NCI-H510A treated with DMSO at 0.1 percent for 48 hours (cell line): ENCODE measurements at places on chromosomes 1 and 21.
A peak's percentile ranks its signal among the peaks of the same experiment; 100 is the strongest.

GRCh38 chr1:109277434-109278204 is 5.3 kb downstream of the PSRC1 start:
- DNase-seq, result peak; percentile 73

DNA sequence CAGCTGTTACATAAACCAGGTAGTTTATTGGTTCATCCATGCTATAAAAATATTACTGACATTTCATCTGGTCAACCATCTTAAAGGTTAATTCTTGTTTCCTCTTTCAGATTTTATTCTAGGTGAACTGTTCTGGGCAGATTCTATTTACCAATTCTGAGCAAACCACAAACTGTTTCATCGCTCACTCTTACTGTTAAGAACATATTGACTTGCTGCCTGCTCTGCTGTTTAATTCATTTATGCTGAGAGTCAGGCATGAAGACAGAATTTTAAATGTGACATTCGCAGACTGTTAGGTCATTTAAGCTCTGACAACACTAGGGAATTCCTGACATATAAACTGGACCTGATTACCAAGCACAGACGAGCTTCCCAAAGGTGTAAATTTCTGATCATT is 98.3 kb downstream of the PIGK start:
- no peak for DNase-seq

- DNase-seq, result no peak
These were observed 21.0 kb upstream of the CXADR start for GRCh38 chr21:17491716-17492414.

- DNase-seq, result no peak
These were observed 647.2 kb upstream of the CXADR start for GRCh38 chr21:16865632-16866031.

- DNase-seq, result no peak
These were observed 3.2 kb downstream of the TMCC2 start for GRCh38 chr1:205230982-205231381.

GRCh38 chr1:57471995-57472394 is 48.1 kb upstream of the DAB1 start:
- no peak for DNase-seq

DNA sequence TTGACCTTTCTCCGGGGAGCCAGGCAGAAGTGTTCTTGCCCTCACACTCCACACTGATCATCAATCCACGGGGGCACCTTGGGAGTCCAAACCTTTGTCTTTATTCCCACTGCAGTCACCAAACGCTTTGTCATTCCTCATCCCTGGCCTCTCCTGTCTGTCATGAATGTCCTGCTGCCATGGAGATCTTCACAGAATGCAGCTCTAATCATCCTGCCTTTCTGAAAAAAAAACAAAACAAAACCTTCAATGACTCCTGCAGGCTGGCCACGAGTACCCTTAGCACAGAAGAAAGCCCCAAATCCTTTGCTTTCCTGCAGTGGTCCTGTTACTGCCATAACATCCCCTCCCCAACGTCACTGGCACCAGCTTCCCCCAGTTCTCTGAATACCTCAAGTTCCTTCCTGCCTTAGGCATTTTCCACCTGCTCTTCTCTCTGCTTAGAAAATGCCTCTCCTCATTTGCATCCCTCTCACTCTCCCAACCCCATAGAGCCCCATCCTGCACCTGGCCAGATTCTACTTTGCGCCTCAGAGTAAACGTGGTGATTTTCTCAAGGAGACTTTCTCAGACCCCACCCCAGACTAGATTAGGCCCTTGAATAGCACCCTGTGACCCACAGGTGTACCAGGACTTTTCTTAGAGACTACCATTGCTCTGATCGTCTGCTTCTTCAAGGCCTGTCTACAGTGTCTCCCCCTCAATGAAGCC is 131.2 kb downstream of the AK5 start:
- no peak for DNase-seq

GRCh38 chr1:87176087-87176486 is 152.6 kb upstream of the LMO4 start:
- no peak for DNase-seq

DNA sequence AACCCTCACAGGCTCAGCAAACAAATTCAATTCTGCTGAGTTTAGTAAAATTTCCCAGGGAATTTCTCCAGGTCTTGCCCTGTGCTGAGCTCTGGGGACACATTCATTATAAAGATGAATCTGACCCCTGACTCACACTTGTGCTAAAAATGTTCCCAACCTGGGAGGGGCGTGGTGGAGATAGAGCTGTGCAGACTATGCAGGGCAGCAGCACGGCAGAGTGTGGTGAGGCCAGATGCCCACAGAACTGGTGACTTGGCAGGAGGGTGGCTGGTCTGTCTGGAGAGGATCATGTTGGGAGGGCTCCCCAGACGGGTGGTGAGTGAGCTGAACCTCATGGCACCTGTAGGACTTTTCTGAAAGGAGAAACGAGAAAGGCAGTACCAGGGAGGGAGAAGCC is 31.6 kb downstream of the FAAH start:
- no peak for DNase-seq

DNA sequence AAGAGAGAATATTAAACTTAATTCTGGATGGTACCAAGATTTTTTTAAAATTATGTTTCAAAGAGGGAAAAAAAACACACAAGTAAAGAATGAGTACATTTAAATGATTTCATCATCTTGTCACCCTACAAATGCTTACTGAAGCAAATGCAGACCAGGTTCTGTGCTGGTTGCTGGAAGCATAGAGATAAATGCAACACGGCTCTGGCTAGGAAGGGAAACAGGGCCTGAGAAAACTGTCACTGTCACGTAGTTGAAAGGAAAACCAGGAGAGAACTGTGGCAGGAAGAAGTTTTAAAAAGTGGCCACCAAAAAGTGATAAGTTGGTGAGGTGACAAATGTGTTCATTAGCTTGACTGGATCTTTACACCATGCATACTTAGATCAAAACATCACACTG is 336.9 kb upstream of the NFIA start:
- no peak for DNase-seq

- no peak for DNase-seq
These were observed 5.7 kb upstream of the PPM1J start for GRCh38 chr1:112720800-112721199.

DNA sequence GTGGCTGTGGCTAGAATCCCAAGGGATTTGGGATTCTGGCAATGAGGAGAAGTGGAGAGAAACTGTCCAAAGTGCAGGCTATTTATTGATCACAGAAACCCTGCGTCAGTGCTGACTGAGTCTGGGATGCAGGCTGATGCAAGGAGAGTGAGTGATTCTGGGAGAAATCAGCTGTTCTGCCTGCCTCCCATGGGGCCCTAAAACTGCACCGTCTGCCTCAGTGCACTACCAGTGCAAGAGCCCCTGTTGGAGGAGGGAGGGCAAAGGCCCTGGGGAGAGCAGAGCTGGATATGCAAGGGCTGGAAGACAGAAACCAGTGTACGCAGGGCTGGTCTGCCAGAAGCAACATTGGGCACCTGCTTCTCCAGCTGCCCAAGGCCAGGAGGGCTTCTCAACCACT is 42.6 kb downstream of the C1orf198 start:
- no peak for DNase-seq

- no peak for DNase-seq
These were observed 367.3 kb downstream of the PTPRU start for GRCh38 chr1:29603622-29604021.

- DNase-seq, result no peak
These were observed 569 bp downstream of the ATF3 start for GRCh38 chr1:212608959-212609700.

DNA sequence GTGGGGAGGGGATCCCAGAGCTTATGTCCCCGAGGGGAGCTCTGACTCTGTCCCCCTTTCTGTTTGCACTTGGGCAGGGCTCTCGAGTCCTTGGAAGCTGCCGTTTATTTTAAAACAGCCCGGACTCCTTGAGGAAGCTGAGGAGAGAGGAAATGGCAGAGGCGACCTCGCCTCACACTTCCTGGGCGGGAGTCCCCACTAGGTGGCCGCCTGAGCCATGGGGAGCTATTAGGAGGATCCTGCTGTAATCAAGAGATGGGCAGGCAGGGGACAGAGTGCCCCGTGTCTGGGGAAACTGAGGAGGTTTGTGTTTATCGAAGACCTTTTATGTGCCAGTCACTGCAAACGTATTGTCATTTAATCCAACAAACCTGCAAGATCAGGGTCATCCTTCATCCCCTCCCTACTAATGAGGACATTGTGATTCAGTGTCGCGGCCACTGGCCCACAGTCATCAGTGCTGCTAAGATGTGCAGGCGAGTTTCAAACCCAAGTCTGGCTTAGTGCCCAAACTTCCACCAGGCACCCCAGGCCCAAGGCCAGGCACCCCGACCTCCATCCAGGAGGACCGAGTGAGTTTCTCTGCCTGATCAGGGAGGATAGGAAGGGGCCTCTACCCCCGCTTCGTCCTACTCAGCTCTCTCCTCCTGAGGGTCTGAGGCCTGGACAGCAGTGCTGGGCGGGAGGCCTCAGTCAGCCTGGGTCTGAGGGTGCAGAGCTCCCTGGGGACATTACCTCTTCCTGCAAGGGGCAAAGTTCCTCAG is 316.9 kb upstream of the VAMP3 start:
- peak; percentile 46 for DNase-seq

GRCh38 chr1:33050221-33051076 is 13.8 kb upstream of the AK2 start:
- no peak for DNase-seq

GRCh38 chr1:4586611-4587160 is 67.7 kb upstream of the AJAP1 start:
- no peak for DNase-seq

DNA sequence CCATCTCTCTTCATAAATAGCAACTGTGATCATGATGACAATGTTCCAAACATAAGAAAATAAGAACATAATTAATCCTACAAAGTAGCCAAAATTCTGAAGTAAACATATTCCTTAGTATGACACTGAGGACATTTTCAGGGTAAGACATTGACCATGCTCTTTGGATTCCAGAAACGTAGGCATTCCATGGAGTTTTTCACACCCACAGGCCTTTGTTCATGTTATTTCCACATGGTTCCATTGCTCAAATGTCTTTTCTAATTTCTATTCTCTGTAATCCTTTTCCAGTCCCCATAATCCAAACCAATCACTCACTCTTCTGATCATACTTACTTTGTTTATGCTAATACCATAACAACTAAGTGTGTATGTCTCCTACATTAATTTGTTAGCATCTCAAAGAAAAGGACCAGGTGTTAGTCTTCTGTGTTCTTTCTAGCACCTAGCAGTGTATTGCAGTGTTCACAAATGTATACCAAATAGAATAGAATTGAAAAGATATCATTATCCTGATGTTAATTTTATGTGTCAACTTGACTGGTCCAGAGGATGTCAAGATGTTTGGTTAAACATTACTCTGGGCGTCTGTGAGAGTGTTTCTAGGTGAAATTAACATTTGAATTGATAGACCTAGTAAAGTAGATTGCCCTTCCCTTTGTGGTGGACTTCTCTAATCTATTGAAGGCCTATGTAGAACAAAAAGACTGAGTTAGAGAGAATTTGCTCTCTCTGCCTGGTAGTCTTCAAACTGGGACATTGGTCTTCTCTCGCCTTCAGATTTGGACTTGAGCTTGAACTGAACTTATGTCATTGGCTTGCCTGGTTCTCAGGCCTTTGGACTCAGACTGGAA is 516.6 kb downstream of the PTPRC start:
- no peak for DNase-seq

- DNase-seq, result no peak
These were observed 726.9 kb upstream of the PTBP2 start for GRCh38 chr1:95994643-95995042.

- DNase-seq, result no peak
These were observed 72.4 kb upstream of the TIAM1 start for GRCh38 chr21:31416465-31416864.

GRCh38 chr1:61175976-61176375 is 93.6 kb downstream of the NFIA start:
- no peak for DNase-seq

DNA sequence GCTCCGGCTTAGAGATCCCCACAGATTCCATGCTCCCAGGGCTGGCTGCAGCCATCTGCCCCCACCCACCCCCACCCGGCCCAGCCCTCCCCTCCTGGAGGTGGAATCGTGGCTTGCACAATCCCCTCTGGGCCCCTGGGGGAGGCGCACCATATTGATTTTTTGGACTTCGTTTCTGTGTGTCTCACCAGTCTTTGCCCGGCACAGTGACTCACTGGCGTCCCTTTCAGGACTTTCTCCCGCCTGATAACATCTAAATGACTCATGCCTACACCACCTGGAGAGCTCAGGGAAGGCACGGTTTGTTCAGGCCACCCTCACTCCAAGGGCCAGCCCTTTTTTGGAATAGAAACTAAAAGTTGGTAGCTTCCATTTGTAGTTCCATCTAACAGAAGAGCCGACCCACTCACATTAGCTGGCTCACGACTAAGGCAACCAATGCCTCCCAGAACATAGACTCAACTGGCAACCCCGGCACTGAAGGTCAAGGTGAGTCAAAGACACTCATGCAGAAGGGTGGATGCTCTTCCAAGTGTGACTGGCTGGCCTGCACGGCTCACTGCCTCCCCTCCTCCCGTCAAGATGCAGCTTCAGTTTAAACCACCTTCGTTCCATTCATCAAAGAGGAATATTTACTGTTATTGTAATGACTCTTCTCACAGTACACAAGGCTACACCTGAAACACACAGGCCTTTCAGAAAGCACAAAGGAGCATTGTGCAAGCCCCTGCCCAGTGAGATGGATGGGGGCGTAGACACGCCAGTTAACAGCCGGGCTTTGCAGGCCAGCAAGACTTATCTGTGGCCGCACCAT is 18.1 kb upstream of the ETS2 start:
- DNase-seq, result peak; percentile 48

- no peak for DNase-seq
These were observed 26.6 kb downstream of the NIBAN1 start for GRCh38 chr1:184947497-184948256.
